Stimulated activated CD8-positive, alpha-beta memory T cell treated with anti-CD3 and anti-CD28 coated beads, Interleukin-4, amount 100 ng/mL, for 4 hours (primary cell): ENCODE measurements at places on chromosomes 11 and 22.

DNA sequence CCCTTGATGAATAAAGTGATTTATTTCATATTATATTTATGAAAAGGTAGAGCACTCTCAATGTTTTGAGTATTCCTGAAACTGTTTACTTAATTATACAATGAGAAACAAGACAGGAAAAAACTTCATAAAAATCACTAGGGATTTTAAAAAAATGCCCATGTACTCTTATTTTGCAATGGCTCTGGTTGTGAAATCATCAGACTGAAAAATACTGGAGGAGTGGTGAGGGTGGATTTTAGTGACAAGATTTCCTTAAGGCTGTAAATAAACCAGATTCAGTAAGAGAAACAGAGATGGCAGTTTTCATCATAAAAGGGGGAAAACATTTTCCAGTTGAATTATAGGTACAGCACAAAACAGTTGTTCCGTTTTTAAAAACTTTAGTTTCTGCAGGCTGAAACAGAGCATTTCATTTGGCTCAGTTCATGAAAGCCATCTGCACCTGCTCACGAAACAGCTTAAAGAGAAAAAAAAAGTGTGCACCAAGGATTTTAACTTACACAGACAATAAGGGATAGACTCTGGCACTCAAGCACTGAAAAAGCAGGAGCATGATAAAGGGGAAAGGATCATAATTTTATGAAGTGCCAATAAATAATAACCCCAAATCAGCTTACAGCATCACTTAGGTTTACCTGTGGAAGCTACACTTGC, 100.7 kb downstream of the MAML2 start:
- DNase-seq: no peak

GRCh38 chr11:124481365-124482323, 36.1 kb upstream of the OR8B8 start:
- DNase-seq: no peak

DNA sequence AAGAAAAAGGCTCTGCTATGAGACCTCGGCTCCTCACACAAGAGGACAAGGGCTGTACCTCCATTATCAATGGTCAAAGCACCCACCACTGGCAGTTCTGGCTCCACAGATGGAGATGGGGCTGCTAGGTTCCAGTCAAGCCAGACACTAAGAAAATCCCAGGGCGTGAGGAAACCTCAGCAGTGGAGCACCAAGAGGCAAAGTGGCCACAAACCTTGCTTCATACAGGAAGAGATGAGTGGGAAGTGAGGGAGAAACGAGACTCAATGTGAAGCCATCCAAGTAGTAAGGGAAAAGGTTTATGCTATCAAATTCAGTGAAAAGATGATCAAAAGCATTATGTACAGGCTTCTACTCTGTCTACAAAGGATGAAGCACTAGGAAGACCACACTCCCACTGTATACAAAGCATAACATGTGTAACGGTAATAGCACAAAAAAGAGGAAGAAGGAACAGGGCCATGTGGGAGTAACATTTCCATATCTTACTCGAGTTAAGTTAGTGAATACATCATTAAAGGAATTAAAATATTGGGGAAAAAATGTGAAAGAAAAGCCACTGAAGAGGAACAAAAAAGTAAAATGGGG, 27.0 kb downstream of the POLDIP3 start:
- no peak for DNase-seq

- no peak for DNase-seq
Observed at GRCh38 chr11:113690619-113691569, 15.2 kb downstream of the TMPRSS5 start.

- DNase-seq: no peak
Observed at GRCh38 chr22:47739291-47740015, 977.0 kb downstream of the TBC1D22A start.

GRCh38 chr11:129257512-129257911, 65.4 kb upstream of the ARHGAP32 start:
- no peak for DNase-seq

- DNase-seq: no peak
Observed at GRCh38 chr11:78938971-78939370, 364.3 kb upstream of the NARS2 start.

- DNase-seq: no peak
Observed at GRCh38 chr11:30349885-30350284, 27.0 kb downstream of the ARL14EP start.

DNA sequence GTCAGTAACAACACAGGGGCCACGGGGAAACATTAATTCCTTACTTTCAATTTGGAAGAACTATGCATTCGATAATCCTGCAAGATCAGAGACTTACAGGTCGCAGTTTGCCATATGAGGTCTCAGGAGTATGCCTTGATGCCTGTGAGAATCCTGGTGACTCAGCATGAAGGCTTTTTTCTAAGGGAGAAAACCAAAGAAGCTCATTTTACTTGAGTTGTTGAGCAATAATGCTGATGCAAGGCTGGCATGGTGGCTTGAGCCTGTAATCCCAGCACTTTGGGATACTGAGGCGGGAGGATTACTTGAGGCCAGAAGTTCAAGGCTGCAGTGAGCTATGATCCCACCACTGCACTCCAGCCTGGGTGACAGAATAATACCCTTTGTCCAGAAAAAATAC, 26.6 kb downstream of the ATG16L2 start:
- DNase-seq: no peak

GRCh38 chr22:47738472-47739013, 976.1 kb downstream of the TBC1D22A start:
- no peak for DNase-seq

DNA sequence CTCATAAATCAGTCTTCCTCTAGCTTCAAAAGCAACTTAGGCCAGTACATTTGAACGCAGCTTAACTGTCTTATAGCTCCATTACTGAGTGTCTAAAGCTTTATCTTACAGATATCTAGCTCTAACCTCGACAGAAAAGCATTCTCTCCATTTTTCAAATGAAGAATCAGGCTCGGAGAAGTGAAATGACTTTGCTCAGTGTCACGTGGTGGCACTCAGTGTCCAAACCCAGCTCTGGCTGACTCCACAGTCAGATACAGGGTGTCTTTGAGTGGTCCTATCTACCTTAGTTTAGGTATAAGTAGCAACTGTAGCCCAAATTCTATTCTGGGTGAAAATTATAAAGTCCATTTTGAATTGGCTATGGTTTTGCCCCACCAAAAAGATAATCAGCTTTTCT, 38.7 kb upstream of the CHST1 start:
- DNase-seq: no peak

GRCh38 chr11:79077702-79078330, 363.0 kb downstream of the TENM4 start:
- no peak for DNase-seq

DNA sequence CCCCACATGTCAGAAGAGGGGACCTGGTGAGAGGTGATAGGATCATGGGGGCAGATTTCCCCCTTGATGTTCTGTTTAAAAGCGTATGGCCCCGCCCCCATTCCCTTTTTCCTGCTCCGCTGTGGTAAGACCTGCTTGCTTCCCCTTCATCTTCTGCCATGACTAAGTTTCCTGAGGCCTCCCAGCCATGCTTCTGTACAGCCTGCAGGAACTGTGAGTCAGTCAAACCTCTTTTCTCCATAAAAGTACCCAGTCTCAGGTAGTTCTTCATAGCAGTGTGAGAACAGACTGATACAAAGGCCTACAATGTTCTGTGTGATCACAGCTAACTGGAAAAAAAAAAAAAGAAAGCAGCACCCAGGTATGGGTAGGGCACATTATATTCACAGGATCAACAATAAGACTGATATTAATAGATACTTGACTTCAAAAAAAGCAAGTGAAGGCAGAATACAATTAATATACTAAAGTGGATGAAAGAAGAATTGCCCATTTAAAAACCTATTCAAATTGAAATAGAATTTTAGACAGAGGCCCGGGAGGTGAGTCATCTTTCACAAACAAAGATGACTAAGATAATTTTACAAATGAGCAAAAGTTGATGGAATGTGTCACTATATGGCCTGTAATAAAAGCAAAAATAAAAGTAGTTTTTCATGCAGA, 1.7 kb upstream of the OR52K1 start:
- no peak for DNase-seq

DNA sequence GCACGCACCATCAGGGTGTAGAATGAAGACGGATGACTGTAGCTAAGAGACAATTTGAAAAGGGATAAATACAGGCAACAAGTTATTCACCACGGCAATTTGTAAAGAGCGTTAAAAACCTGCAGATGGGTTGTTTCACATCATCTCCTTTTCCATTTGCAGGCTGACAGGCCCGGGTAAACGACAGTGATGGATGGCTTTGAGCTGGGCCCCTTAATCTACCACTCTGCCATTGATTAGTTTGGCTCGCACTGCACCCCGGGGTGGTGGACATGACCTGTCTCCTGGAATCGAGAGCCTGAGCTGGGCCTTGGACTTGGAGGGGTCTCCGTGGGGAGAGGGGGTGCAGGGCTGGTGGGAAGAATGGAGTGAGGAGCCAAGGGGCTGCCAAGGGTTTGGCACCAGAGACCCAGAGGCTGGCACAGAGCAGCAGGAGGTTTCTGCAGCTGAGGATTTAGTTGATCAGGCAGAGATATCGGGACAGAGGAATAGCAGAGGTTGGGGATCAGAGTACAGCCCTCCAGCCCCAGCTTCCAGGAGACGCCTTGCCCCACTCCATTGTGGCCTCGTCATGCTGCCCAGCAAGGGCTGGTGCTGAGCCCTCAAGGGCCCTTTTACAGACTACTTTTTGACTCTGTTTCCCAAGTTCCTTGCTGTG, 110.6 kb upstream of the NECTIN1 start:
- DNase-seq: no peak
